ENCODE measurements at places on chromosomes 6 and 20. TPM values are rescaled to one million over a fixed set of nuclear protein-coding genes. Genes with fewer than 3 reads are reported as not detected.

The PCSK2 gene
- total RNA-seq, result 30.2 TPM

The ALDH5A1 gene
- total RNA-seq, result 43.6 TPM

The SLC13A3 gene
- 6.9 TPM for total RNA-seq

The OR2H2 gene
- not detected for total RNA-seq

The VSTM2L gene
- 55.1 TPM for total RNA-seq

The CDK5RAP1 gene
- 39.0 TPM for total RNA-seq

The TMEM200A gene
- 21.2 TPM for total RNA-seq

The SYNDIG1 gene
- 18.0 TPM for total RNA-seq

The TP53INP2 gene
- total RNA-seq, result 8.5 TPM

The ME1 gene
- total RNA-seq, result 12.9 TPM
